Activated CD4-positive, alpha-beta memory T cell treated with anti-CD3 and anti-CD28 coated beads for 36 hours (primary cell): ENCODE measurements at places on chromosomes 5 and 9.

DNA sequence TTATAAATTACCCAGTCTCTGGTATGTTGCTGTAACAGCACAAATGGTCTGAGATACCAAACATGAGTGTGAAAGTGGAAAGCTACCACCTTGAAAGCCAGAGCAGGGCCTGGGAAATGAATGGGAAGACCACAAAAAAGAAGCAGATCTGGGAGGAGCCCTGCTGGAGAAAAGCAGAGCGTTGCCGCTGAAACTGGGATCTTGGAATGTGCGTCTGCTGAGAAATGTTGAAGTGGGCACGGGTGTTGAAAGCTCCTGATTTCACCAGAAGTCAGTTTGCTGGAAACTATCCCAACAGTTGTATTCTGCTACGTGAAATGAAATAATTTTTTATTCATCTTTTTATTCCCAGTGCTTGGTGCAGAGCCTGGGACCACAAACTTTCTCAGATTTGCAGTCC, 40.0 kb downstream of the NUDT12 start:
- no peak for DNase-seq

DNA sequence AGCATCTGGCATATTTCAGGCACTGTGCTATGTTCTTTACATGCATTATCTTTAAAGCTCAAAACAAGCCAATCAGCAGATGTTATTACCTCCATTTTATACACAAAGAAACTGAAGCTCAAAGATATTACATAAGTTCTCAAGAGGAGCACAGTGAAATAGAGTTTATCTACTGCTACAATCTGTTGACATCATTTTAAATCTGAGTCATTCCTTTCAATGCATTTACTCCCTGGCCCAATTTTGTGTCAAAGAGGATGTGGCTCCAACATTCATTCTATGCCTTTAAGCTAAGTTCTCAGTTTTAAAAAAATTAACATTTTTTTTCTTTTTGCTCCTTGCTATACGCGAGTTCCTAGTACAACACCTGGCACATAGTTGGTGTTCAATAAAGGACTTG, 486.3 kb upstream of the ZNF462 start:
- DNase-seq = no peak

GRCh38 chr5:97536683-97537082, 353.6 kb upstream of the RIOK2 start:
- no peak for DNase-seq

DNA sequence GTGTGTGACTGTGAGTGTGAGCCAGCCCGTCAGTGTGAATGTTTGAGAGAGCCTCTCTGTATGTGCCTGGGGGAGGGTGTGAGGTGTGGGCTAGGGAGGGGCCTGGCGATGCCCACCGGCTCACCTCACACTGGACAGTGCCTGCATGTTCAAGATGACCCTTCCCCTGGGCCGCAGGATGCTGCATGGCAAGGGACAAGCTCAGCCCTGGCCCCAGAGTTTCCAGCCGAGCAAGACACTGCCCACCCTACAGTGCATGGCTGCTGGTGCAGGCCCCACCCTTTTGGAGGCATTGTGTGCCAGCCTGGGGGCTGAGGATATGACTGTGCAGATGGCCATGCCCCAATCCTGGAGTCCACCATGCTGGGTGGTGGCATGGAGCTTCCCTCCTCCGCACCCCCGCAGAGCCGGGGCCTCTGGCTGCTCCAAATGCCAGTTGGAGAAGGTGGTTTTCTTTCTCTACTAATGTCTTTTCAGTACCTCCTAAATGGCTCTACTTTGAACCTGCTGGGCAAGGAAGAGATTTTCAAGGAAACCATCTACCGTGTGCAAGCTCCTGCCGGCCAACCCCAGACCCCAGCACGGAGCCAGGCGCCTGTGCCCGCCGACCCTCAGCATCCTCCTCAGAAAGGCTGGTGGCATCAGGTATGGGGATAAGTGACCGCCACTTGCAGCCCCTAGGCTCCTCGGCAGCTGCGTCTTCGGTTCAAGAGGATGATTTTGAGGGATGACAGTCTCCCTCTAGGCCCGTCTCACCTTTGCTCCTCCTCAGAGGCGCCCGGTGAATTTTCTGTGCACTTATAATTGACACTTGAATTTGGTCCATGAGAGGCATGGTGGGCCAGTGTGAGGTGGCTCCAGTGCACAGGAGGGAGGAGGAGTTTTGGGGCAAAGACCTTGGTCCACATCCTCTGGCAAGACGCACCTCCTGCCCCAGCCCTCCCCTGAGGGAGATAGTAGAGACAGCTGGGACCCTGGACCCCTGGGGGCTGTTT, 27.7 kb downstream of the FGD3 start:
- no peak for DNase-seq

- DNase-seq = no peak
Measured at GRCh38 chr5:139137697-139138096, 60.5 kb downstream of the SIL1 start.

GRCh38 chr5:177384134-177384533, at the start of gene SLC34A1:
Gene SLC34A1, plus strand, starts transcription at chr5:177384434. Its CDS starts 1,308 bp downstream, at chr5:177385742.
- DNase-seq = no peak

DNA sequence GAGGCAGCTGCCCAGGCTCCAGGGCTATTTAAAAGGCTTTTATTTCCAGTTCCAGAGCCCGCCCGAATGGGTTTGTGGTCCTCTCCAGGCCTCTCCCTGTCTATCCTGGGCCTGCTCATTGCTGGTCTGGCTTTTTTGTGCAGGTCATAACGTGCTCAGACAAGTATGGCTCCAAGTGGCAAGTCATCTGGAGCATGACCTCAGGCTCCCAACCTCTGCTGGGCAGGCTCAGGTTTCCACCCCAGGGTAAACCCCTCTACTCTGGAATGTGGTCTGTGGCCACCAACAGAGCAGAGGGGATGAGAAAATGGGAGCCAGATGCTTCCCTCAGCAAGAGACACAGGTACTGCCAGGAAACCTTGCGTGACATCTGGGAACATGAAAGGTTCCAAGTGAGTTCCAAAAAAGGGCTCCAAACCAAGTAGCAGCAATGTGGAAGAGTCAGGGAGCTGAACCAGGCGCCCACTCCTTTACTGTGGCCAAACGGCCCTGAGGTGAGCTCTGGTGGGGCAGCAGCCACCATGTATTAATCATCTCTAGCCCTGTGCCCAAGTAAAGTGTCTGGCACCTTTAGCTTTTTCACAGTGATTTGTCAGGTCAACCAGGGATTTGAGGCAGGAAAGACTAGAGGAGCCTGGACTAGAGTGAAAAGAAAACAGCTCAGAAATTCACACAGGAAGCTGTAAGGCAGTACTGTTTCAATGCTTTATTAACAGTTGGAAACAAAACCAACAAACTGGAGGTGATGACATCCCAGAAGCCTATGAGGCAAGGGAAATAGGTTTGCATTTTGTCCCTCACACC, 25.7 kb downstream of the PCDHGC5 start:
- DNase-seq = peak; percentile 35

- DNase-seq = no peak
Measured at GRCh38 chr9:81585191-81585763, 104.1 kb downstream of the TLE1 start.

GRCh38 chr9:132241840-132242620, 80.2 kb downstream of the NTNG2 start:
- DNase-seq = peak; percentile 57

DNA sequence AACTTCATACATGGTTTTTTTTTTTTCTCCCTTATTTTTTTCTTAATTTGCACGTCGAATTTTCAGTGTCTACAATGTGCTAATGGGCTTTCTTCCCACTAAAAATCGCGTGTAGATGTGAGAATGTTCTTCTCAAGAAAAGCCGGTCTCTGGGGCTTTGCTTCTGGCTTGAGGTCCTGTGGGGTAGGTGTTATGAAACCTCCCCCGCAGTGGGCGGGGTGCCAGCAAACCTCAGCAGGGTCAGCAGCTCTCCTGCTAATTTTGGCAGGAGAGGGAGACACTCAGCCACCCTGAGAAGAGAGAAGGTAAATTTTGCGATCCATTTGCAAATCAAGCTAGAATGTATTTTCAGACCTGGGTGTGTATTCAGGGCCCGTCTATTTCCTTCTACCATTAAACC, 59.9 kb downstream of the NPR3 start:
- DNase-seq = no peak

DNA sequence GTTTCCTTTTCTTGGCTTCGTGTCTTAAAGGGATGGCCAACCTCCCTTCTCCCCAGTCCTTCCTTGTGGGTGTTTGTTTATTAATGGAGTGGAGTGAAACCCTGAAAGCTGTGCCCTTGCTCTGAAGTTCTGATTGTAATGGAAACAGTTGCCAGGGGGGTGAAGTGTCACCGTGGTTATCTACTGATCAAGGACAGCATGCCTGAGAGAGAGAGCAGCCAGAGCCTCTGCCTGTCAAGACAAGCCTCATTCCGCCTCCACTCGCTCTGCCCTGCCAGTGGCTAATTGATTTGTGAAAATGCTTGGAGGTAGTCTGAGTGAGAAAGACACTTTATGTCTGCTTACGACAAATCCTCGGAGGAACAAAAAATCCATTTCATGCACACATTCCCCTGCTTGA, 143.7 kb upstream of the SLC30A5 start:
- DNase-seq = no peak

- DNase-seq = no peak
Measured at GRCh38 chr9:78351816-78352215, 54.9 kb downstream of the PSAT1 start.

GRCh38 chr9:89160806-89161205, 17.8 kb downstream of the SHC3 start:
- no peak for DNase-seq

- no peak for DNase-seq
Measured at GRCh38 chr9:113584428-113585084, 121.0 kb downstream of the RGS3 start.

DNA sequence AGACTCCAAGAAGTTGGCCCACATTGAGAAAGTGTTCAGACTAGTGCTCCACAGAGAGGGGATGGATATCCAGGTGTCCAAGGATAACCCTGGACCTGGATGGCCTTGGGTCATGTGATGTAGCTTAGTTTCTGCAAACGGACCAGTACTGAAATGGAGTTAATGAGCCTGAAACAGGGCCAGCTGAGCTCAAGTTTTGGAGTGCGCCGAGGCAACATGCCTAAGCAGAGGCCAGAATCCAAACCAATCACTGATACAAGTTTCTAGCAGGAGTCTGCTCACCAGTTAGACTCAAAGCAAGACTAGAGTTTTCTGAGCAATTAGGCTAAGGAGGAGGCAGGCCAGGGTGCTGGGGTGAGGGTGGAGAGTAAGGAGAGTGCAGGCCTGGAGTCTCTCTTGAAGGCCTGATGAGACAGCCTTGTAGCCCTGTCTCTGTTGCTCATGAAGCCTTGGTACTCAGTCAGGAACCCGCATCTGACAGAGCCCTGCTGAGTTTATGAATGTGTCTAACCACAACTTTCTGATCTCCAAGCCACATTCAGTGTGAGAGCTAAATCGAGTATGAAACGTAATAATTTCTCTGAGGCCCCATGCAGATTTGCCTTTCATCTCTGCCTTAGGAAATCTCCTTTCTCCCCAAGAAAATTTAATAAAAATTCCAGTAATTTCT, 68.9 kb upstream of the EQTN start:
- peak; percentile 73 for DNase-seq

DNA sequence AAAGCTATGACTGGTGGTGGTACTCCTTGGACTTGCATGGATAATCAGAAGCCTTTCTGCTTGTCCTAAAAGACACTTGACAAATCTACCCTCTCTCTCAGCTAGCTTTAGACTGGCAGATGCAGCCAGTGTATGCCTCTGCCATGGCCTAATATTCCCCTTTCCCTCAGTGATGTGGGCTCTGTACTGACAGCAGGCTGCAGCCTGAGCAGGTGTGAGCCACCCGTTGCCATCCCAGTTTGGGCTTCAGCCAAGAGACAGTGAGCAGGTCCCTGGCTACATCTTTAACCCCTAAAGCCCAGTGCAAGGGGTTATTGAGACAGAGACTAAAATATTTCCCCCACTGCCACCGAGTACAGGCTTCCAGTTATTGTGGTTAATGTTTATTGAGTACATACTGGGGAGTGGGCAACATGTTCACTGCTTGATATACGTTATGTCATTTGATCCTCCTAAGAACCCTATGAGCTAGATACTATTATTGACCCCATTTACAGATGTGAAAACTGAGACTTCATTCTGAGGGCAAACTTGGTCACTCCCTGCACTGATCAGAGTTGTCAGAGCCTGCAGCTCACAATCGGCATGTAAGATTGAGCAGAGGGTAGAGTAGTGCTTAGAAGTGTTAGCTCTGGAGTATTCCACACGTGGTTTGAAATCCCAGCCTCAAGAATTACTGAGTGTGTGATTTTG, 254.2 kb downstream of the ARHGAP26 start:
- no peak for DNase-seq

DNA sequence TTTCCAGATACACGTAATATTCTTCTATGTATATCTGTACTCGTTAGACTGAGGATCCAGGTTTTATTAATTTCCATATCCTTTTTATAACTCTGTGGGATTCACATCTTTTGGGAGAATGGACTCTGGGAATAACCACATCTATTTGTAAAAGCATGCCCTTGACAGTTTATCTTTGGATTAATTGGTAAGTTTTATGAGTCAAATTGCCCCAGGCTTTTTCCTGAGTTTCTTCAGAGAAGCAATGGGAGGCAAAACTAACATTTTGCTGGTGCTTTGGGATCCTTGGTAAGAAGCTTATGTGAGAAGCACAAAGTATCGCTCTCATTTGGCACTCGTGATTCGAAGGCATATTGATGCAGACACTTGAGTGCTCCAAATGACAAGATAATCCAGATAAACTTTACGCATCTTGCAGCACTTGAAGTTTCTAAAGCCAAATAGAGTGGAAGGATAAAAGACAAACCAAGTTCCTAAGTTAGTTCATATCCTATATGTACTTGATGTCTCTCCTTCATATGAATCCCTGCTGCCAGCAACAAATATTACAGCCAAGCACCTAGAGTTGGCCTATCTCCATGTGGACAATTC, 324.7 kb downstream of the TLE4 start:
- DNase-seq = no peak

GRCh38 chr5:98929710-98930298, 997 bp upstream of the CHD1 start:
- no peak for DNase-seq

GRCh38 chr9:3043369-3043768, 199.5 kb upstream of the PUM3 start:
- DNase-seq = no peak

DNA sequence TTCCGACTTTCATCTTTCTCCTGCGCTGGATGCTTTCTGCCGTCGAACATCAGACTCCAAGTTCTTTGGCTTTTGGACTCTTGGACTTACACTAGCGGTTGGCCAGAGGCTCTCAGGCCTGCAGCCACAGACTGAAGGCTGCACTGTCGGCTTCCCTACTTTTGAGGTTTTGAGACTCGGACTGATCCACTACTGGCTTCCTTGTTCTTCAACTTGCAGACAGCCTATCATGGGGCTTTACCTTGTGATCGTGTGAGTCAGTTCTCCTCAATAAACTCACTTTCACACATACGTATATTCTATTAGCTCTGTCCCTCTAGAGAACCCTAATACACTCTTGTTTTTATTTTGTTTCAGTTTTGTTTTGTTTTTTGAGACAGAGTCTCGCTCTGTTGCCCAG, 10.3 kb downstream of the FKBP15 start:
- DNase-seq = no peak

GRCh38 chr5:51188001-51188591, 195.2 kb upstream of the ISL1 start:
- no peak for DNase-seq

GRCh38 chr5:78268356-78268755, 26.1 kb downstream of the AP3B1 start:
- no peak for DNase-seq

- DNase-seq = no peak
Measured at GRCh38 chr5:161691911-161692310, 6.4 kb downstream of the GABRA6 start.

- DNase-seq = no peak
Measured at GRCh38 chr9:91923145-91923544, 26.9 kb downstream of the ROR2 start.
